Fibroblast of villous mesenchyme (primary cell): ENCODE measurements at places on chromosomes 13 and 19. TPM values are rescaled to one million over a fixed set of nuclear protein-coding genes. Genes with fewer than 3 reads are reported as not detected.
A peak's percentile ranks its signal among the peaks of the same experiment; 100 is the strongest.

ZNF486 gene
- 3.5 and 7.3 TPM in 2 replicates for total RNA-seq

SLC25A41 gene
- total RNA-seq, result not detected in 2 replicates

CD177 gene
- total RNA-seq, result 0.32 and 0.86 TPM in 2 replicates

GSX1 gene
- not detected in 2 replicates for total RNA-seq

PRKD2 gene
- 11.7 and 12.2 TPM in 2 replicates for total RNA-seq

URAD gene
- not detected in 2 replicates for total RNA-seq

SIAH3 gene
- total RNA-seq, result under 0.01 TPM in 1 of 2 replicates, not detected in the other

DNA sequence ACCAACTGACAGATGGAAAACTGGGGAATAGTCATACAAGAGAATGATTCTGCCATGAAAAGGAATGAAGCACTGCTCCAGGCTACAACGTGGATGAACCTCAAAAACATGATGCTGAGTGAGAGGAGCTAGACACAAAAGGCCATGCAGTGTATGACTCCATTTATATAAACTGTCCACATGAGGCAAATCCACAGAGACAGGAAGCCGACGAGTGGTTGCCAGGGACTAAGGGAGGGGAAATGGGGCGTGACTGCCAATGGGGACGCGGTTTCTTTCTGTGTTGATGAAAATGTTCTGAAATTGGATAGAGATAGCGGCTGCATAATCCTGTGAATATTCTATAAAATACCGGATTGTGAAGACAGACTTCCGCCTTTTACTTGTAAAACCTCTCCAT, 10.2 kb downstream of the SMIM7 start:
- no peak for DNase-seq

- DNase-seq, result no peak
Measured at GRCh38 chr13:95791084-95791722, 114.3 kb downstream of the DNAJC3 start.

DNA sequence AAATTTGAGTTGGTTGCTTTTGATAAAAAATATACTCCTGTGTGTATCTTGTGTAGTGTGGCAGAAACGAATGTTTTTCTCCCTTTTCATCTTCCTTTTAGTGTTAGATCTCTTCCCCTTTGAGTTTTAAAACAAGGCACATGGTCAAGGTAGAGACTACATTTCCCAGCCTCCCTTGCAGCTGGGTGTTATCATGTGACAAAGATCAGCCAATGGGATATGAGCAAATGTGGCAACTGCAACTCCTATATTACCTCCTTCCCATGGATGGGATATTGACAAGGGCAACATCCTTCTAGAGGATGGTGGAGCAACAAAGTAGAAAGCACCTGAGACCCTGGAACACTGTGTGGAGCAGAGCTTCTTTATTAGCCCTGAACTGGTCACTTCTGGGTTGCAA, 42.4 kb downstream of the ADGRE3 start:
- DNase-seq, result peak; percentile 19

- no peak for DNase-seq
Measured at GRCh38 chr19:40811478-40812341, 12.7 kb downstream of the EGLN2 start.

DNA sequence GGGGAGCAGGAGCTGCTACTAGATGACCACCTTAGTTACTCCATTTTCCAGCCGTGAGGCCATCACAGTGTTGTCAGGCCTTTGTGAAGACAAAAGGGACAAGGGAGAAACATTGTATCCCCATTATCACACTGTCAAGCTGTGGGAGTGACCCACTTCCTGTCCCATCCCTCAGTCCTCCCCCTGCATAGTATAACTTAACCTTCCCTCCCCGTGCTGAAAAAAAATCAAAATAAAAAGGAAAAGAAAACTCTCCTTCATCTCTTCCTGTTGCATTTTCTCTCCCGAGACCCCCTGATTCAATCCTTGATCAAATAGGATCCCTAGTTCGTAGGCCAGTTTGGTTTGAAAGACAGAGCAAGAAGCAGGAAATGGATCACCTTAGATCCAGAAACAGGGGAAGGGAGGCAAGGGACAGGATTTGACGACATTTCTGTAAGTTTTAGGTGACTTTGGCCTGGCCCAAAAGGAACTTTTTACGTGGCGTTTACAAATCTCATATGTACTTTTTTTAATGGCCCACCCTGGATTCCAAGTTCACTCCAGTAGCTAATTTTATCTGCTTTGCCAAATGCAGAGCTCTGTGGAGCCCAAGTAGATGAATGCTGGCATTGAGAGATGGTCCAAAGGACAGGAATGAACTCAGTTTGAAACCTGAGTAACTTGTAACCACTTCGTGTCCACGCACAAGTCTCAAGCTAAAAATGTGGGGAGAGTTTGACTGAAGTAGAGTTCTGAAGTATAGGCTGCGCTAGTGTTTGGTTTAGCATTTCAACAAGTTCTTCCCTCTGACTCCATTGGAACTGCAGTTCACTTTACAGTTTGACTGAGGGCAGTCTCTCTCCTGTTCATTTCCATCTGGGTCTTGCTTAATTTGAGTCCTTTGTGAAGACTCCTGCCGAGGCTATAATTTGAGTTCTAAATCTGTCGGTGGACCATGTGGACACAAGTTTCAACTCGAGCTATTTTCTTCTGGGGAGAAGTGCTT, 16.6 kb upstream of the GATAD2A start:
- DNase-seq, result no peak

DNA sequence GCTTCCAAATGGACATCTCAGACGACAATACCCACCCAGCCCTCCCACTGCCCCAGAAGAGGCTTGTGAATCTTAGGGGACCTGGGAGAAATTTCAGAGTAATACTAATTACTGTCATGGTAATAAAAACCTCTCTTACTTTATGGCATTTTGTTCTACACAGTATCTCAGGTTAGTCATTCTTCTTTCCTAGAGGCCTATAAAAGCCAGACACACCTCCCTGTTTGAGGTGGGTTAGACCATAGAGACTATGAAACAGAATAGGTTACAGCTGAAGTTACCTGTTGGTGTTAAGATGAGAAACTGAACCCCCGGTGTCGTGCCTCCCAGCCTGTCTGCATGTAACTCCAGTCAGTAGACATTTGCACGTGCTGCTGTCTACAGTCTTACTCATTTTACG, 113.9 kb downstream of the SLC7A1 start:
- no peak for DNase-seq

GRCh38 chr13:40996426-40997092, 22.6 kb downstream of the ELF1 start:
- DNase-seq, result no peak

- DNase-seq, result no peak
Measured at GRCh38 chr13:83672612-83673011, 209.7 kb downstream of the SLITRK1 start.

DNA sequence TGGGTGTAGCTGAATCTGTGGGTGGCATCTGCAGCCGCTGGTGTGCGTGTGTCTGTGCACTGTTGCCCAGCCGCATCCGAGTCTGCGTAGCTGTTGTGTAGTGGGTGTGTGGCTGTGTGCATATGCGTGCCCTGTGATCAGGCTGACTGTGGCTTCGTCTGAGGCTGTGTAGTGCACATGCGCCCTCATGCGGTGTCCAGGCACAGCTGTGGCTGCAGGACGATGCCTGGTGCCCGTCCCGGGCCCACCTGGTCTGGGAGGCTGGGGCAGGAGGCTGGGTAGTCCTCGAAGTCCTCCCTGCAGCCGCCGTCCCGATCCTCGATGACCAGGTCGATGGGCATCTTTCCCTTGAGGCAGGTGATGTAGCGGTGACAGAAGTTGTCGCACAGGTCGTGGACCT, 4.9 kb downstream of the MEIS3 start:
- no peak for DNase-seq

- peak; percentile 97 for DNase-seq
Measured at GRCh38 chr13:107211073-107211472, 643.1 kb upstream of the ARGLU1 start.

GRCh38 chr13:39025433-39025839, 12.5 kb downstream of the PROSER1 start:
- no peak for DNase-seq

DNA sequence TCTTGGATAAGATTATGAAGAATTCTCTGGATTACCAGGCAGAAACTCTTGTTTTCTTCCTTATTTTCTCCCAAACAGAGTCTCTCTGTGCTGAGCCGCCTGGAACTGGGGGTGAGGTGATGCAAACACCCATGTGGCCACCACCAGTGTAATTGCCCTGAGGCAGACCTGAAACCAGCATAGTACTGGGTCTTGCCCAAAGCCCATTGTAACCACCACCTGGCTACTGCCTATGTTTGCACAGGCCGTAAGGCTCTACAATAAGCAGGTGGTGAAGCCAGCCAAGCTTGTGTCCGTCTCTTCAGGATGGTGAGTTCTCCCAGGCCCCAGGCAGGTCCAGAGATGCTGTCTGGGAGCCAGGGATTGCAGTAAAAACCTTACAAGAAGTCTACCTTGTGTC, 18.9 kb upstream of the KBTBD7 start:
- DNase-seq, result no peak

DNA sequence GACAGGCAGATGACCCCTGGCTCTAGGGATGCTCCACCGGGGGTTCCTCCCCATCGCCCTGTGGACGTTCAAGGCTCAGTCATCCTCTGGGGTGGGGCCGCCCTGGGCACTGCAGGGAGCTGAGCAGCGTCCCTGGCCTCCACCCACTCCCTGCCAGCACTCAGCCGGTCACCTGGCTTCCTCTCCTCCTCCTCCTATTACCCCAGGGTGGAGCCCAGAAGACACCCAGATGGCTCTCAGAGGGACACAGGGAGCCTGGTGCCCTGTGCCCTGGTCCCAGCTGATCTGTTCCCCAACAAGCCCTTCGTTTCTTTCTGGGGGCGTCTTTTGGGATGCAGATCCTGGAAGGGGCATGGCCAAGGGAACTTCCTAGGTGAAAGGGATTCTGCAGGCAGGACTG, 3.7 kb upstream of the MKNK2 start:
- no peak for DNase-seq

GRCh38 chr19:4376671-4376990, 23.7 kb downstream of the SH3GL1 start:
- DNase-seq, result no peak

DNA sequence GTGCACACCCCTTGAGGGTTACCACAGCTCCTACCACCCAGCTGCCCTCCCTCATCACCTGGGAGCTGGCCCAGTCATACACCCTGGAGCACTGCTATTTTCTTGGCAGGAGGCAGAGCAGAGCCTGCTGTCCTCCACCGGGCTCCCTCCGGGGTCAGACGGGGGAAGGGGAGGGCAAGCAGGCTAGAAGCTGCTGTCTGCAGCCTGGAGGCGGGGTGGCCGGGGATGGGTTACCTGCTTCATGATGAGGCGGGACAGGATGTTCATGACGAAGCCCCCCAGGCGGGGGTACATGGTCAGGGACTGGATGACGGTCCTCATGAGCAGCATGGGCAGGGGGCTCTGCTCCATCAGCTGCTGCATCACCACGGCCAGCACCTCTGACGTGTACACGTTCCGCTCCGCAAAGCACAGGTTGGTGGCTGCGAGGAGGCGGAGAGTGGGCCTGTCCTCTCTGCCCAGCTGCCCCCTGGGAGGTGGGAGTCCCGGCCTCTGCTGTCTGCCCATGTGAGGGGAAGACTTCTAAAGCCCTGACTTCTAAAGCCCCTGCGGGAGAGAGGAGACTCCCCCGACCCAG, 2.7 kb upstream of the RSPH6A start:
- no peak for DNase-seq
